H9 (cell line): ENCODE measurements at places on chromosomes 7 and 10.
A peak's percentile ranks its signal among the peaks of the same experiment; 100 is the strongest.

DNA sequence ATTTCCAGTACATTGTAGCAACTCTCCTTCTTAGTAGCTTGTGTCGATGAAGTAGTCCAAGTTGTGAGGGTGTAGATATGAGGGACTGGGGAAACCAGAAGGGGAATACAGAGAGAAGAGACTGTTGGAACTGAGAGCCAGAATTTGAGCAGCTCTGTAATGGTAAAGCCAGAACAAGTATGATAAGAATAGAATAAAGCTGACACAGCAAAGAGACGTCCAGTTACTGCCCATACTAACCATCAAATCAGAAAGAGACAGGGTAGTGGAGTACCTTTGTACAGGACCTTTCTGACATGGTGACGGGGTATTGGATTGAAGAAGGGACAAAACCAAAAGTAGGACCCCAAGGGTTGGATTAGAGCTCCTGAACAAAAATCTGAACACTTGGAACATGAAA lies 206.0 kb downstream of the SEMA3E start:
- H3K36me3 ChIP-seq = no peaks in the 10 kb centered on the region
- peaks cover 13% of the 10 kb centered on the region for H3K4me1 ChIP-seq
- no peak overlapping the region for H3K4me3 ChIP-seq
- H3K27me3 ChIP-seq = no peaks in the 10 kb centered on the region
- no peak overlapping the region for H3K27ac ChIP-seq

GRCh38 chr7:41035794-41036193 lies 667.1 kb downstream of the INHBA start:
- no peaks in the 10 kb centered on the region; the same call in none of the 2 replicates for H3K4me1 ChIP-seq
- no peak overlapping the region for H3K27ac ChIP-seq
- no peaks in the 10 kb centered on the region for H3K27me3 ChIP-seq
- DNase-seq = no peak
- no peaks in the 10 kb centered on the region for H3K36me3 ChIP-seq
- no peak overlapping the region for H3K4me3 ChIP-seq

DNA sequence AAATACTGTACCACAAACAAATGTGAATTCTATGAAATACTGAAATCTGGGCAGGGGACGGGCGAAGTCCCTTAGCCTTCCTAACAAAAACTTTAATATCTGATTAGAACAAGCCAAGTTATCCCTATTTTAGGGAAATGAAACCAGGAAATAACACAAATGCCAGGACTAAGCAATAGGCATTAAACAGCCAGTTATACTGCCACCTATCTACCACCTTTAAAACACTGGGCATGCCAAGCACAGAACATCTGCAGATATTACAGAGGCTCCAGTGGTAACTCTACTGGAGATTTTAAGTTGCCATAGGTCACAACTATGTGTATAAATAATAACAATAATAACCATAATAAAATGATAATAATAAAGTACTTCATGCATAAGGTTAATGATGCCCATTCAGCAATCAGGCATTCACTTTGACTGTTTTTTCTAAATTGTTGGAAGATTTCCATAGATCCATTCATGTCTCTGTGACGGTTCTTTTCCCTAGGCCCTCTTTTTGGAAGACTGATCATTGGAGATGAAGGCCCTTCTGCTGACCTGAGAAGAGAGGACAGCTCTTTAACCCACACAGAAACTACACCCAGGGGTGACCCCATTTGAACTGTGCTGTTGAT lies 195.7 kb downstream of the CACNA2D1 start:
- H3K27ac ChIP-seq = no peak overlapping the region
- no peak for DNase-seq
- no peak overlapping the region for H3K4me3 ChIP-seq

DNA sequence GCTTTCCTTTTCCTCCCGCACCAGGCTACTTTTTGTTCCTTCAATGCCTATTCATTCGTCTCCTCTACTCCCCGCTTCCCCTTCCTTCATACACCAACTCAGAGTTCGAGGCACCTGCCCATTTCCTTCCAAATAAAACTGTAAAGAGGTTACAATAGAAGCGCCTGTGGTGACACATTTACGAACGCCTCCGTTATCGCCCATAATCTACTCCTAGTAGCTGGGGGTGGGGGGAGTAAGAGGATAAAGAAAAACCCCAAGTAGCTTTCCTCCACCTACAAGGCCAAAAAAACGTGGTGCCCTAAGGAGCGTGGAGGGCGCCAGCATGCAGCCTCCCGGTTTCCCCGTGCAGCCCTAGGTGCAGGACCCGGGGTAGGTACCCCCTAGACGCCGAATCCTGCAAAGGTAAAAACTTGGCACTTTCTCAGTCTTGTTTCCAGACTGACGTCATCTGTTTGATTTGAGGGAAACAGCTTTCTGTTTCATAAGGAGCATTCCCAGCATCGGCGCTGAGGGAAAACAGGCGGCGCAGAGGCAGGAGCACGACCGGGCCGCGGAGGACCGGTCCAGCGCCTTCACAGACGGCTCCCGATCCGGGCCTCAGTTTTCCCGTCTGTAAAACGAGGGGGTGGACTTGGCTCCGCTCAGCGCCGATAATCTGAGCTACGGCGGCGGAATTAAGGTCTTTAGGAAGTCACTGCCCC lies 922 bp downstream of the PPA1 start:
- no peaks in the 10 kb centered on the region for H3K27me3 ChIP-seq
- peak overlapping the region; percentile 86 for H3K4me3 ChIP-seq
- DNase-seq = no peak
- no peak overlapping the region for H3K27ac ChIP-seq
- H3K4me1 ChIP-seq = no peaks in the 10 kb centered on the region

GRCh38 chr7:158028290-158028941 lies 559.2 kb downstream of the PTPRN2 start:
- H3K36me3 ChIP-seq = peaks cover 9% of the 10 kb centered on the region
- H3K4me3 ChIP-seq = no peak overlapping the region
- no peak overlapping the region for H3K27ac ChIP-seq
- DNase-seq = peak; percentile 29

DNA sequence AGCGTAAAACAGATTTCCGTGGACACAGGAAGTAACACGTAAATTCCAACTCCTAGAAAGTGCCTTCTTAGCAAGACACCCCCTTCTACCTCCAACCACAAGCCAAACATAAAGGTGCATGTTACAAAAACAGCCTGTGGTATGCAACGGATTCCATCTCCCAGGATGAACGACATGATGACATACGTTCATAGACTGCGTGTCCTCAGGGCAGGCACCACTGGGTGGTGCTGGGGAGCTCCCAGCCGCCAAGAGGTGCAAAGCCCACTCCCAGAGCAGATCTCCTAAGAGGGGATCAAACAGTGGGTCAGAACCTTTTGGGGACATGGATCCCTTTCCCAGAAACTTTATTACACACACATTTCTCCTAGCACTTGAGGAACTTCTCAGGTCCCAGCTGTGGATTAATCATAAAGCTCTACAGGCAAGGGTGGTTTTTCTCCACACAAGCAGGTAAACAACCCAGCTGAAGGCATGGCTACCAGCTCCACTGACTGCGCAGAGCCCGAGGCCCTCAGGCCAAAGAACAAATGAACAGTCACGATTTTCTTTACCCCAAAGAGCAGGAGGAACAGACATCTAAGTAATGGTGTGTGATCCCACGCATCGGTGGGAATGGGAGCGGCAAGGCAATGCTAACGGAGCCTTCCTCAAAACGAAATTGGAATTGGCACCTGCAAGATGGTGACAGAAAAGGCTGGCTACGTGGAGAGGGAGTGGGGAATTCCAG lies 13.8 kb downstream of the PSAP start:
- peaks cover 14% of the 10 kb centered on the region for H3K36me3 ChIP-seq
- H3K4me1 ChIP-seq = peaks cover 11% of the 10 kb centered on the region; the same call in 1 of the 2 replicates
- no peak overlapping the region for H3K27ac ChIP-seq
- no peak overlapping the region for H3K4me3 ChIP-seq

GRCh38 chr10:44911081-44911540 lies at the start of gene TMEM72:
Gene TMEM72 (plus strand): TSS chr10:44911337. CDS start chr10:44911513, 176 bp downstream.
- no peak within 1 kb of the TSS for H3K4me3 ChIP-seq
- DNase-seq = peak; percentile 52
- no peak within 1 kb of the TSS for H3K27ac ChIP-seq
- no peaks in the 10 kb centered on the region for H3K36me3 ChIP-seq
- H3K4me1 ChIP-seq = peaks cover 6% of the 10 kb centered on the region; the same call in 1 of the 2 replicates
- H3K27me3 ChIP-seq = 0 out of 2 replicates have a peak, but pooled peaks cover 3% of the 10 kb centered on the region
